ENCODE measurements at places on chromosomes 7 and 10.
A peak's percentile ranks its signal among the peaks of the same experiment; 100 is the strongest.

DNA sequence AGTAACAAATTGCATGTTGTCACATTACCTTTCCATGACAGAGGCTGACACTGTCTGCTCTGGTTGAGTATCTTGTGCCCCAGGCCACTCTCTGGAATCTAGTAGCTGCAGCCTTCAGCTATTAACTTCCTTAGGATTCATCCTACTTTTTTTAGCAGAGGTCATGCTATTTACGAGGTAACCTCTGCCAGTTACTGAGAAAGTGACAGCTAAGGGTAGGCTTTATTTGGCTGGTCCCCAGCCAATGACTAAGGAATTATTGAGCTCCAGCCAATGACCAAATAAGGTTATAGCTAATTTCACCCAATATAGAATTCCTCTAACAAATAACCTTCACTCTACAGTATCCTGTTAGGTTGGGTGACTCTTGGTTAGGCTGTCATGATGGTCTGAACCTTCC, 1361.7 kb downstream of the XPNPEP1 start:
- H3K27me3 ChIP-seq = no peaks in the 10 kb centered on the region
- H3K4me1 ChIP-seq = no peaks in the 10 kb centered on the region
- H3K4me3 ChIP-seq = no peak overlapping the region
- no peaks in the 10 kb centered on the region for H3K36me3 ChIP-seq

DNA sequence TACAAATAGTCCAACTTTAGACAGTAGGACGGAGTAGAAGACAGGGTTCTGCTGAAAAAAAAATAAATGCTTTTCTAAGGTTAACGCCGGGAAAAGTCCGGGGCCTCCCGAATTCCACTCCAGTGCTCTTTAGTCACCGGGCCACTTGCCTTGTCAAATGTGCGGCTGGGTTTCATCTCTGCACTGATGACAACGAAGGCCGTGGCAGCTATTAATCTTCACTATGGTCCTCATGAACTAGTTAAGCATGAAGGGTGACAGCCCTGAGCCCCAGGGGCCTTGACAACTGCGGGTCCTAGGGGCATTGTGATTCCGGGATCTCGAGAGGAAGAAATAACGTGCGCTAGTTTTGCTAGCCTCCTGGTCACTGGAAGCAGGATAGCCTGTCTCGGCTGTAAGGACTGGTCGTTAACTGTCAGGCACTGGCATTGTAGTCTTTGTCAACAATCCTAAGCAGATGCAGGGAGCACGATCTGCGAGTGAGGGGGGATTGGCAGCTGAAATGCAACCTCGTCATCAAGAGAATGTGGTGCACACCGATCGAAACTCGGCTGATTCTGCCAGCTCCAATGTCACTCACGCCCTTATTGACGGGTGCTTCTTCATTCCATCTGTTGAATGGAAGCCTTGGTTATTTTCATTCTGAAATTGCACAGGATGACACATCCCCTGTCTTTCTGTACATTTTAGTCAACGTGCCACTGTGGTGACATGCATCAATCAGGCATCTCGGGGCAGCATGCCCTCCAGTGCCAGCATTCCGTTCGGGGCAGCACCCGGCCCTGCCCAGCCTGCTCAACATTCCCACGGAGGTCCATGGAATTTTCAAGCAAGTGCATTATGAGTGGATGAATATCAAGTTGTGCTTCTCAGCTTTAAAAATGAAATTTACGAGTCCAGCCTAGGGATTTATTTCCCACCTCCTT, 51.6 kb upstream of the MGMT start:
- no peak overlapping the region for H3K27ac ChIP-seq
- no peak overlapping the region for H3K4me3 ChIP-seq
- no peaks in the 10 kb centered on the region for H3K4me1 ChIP-seq
- DNase-seq = no peak

DNA sequence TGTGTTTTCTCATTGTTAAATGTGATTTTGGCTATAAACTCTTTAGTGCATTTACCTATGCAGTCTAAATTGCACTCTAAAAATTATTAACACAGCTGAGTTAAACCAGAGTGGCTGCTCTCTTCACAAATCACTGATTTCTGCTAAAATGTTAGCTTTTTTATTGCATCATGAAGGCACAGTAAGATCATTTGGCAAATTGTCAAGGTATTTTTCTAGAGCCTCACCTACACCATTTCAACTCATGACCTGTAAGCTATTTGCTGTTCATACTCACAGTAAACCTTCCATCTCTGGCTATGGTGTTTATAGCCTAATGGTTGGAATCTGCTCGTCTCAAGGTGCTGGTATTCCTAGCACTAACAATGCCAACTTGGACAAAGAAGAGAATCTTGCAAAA, 25.7 kb downstream of the NDUFB2 start:
- no peak overlapping the region for H3K4me3 ChIP-seq
- peaks cover 43% of the 10 kb centered on the region for H3K36me3 ChIP-seq
- DNase-seq = no peak

- peak overlapping the region; percentile 25 for H3K27ac ChIP-seq
- peak overlapping the region; percentile 68 for H3K4me3 ChIP-seq
- H3K36me3 ChIP-seq = 0 out of 2 replicates have a peak, but pooled peaks cover 3% of the 10 kb centered on the region
- H3K4me1 ChIP-seq = peaks cover 6% of the 10 kb centered on the region
- H3K27me3 ChIP-seq = no peaks in the 10 kb centered on the region
These were observed 652 bp downstream of the PCGF5 start for GRCh38 chr10:91220954-91221675.

DNA sequence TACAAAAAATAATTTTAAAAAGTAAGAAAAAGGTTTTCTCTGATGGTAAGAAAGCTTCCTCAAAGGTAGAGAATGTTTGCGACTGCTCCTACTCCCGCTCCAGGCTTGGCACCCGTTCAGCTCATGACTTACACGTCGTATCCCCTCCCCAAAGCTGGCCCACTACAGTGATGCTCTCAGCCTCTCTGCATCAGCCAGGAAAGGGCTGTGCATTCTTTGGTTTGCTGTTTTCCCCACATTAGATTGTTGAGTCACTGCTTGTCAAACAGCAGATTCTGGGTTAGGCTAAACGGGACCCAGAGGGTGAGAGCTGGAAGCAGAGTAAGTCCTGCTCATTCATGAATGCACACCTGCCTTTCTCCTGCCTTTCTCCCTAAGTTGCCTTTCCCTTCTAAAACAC, 54.7 kb upstream of the NMT2 start:
- no peaks in the 10 kb centered on the region for H3K27me3 ChIP-seq
- no peak overlapping the region for H3K4me3 ChIP-seq

DNA sequence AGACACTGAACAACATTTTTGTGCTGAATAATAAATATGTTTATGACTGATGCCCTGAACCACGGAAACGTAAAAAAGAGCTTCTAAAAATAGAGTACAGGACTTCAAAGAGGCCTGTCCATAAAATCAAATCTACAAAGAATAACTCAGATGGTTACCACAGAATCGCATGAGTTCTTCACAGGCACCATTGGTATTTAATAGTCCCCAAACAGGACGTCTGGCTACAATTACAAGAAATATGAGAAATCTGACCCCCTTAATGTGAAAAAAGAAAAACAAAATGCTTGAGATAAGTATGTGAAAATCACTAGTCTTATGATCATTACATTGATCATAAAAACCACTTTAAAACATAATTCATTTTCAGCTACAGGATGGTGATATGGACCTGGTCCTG, 20.8 kb downstream of the CYTH3 start:
- no peaks in the 10 kb centered on the region for H3K27me3 ChIP-seq
- DNase-seq = no peak
- peaks cover 12% of the 10 kb centered on the region for H3K4me1 ChIP-seq
- peak overlapping the region; percentile 99 for H3K27ac ChIP-seq

DNA sequence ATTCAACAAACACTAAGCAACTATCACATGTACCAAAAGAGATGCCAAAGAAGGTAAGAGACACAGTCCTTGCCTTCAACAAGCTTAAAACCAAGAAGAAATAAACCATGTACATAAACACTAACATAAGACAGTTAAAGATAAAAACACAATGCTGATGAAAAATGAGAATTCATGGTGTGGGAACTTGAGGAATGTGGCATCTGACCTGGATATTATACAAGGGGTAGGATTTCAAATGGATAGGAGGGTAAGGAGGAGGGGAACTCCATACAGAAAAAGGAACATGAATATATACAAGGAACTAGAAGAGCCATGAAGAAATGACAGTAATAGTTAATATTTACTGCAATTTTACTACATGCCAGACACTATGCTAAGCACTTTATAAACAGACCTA, 11.0 kb downstream of the HIBADH start:
- no peak for DNase-seq
- H3K27me3 ChIP-seq = no peaks in the 10 kb centered on the region
- H3K4me3 ChIP-seq = no peak overlapping the region

GRCh38 chr7:28062197-28062991, 118.2 kb downstream of the JAZF1 start:
- no peaks in the 10 kb centered on the region for H3K27me3 ChIP-seq
- no peak overlapping the region for H3K27ac ChIP-seq
- no peak overlapping the region for H3K4me3 ChIP-seq
- peaks cover 8% of the 10 kb centered on the region for H3K4me1 ChIP-seq
- no peaks in the 10 kb centered on the region for H3K36me3 ChIP-seq

DNA sequence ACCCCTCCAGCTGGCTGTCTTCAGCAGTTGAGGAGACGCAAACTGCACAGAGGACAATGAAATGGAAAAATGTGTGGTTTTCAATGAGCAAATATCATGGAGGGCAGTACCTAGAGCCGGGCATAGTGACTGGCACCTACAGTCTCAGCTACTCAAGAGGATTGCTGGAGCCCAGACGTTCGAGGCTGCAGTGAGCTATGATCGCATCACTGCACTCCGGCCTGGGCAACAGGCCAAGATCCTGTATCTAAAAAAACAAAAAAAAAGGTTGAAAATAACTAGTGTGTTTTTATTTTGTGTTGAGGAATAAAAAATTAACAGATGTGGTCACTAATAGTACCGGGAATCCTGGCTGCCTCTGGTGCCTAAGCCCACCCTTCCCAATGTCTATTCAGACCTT, 345.5 kb downstream of the GALNT17 start:
- no peak overlapping the region for H3K27ac ChIP-seq
- DNase-seq = no peak
- H3K27me3 ChIP-seq = no peaks in the 10 kb centered on the region
- no peak overlapping the region for H3K4me3 ChIP-seq
- H3K36me3 ChIP-seq = no peaks in the 10 kb centered on the region

DNA sequence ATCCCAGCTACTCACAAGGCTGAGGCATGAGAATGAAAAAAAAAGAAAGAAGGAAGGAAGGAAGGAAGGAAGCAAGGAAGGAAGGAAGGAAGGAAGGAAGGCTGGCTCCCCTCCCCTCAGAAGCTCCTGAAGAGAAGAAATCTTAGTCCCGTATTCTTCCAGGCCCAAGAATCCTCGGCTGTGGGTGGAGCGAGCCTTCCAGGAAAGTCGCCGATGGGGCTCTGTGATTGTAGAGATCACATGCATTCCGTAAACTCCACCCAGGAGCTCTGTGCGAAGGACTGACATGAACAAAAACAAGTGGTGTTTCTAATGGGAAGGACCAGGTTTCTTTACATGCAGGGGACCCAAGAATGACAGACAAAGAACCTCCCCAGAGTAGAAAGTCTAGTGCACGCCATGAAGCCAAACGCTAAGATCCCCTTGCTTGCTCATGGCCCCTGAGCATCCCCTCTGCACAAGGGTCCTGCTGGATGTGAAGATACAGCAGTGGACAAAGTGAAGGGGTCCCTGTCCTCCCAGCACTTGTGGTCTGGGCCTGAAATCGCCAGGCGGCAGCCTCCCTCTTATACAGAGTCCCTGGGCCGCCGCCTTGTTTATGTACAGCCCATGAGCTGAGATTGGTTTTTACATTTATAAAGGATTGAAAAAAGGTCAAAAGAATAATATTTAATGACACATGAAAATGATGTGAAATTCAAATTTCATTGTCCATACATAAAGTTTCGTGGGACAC, 25.2 kb downstream of the CNPY1 start:
- DNase-seq = no peak
- no peak overlapping the region for H3K4me3 ChIP-seq
- H3K4me1 ChIP-seq = no peaks in the 10 kb centered on the region
- no peaks in the 10 kb centered on the region for H3K36me3 ChIP-seq

DNA sequence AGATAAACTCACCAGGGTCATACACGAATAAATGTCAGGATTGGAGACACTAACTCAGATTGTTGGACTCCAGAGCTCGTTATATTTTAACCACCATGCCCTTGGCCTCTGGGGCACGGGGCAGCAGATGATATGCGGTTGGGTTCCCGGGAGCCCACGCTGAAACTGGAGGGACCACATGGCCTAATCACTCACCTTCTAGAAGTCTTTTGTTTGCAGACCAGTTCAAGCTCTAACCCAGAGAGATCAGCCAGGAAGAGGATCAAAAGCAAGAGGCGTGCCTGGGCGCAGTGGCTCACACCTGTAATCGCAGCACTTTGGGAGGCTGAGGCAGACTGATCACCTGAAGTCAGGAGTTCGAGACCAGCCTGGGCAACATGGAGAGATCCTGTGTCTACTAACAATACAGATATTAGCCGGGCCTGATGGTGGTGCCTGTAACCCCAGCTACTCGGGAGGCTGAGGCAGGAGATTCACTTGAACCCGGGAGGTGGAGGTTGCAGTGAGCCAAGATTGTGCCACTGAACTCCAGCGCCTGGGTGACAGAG, 42.6 kb upstream of the ECHDC3 start:
- H3K27ac ChIP-seq = no peak overlapping the region
- no peak overlapping the region for H3K4me3 ChIP-seq
- H3K27me3 ChIP-seq = no peaks in the 10 kb centered on the region
- DNase-seq = no peak
- H3K4me1 ChIP-seq = no peaks in the 10 kb centered on the region

DNA sequence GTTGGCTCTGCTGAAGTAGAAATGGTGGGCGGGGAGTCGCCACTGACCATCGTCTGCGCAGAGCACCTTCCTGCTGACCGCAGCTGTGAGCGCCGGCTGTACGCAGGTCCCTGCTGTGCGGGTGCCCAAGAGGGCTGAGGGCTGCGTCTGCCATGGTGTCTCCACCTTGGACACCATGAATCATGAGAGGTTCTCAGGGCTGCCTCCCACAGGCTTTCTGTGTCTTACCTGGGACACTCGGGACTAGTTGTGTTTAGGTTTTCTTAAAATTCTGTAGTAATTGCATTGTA, 44.9 kb upstream of the PRKAR1B start:
- DNase-seq = no peak
- no peak overlapping the region for H3K27ac ChIP-seq
- H3K4me1 ChIP-seq = peaks cover 27% of the 10 kb centered on the region
- H3K4me3 ChIP-seq = no peak overlapping the region

DNA sequence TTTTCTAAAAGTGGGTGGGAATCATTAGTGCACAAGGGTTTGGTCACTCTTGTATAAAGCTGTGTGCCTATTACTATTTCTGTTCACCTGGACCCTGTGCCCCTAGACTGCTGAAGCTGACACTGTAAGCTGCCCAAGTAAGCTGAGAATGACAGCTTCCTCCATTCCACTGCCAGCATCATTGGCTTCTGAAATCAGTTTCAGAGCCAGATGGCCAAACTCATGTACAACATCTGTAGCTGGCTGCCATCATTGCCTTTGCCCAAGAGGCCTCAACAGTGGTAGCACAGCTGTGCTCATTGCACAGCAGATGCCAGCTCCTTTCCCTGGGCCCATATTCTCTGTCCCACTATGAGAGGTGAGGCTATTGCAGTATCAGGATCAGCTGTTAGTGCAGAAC, 165.7 kb downstream of the CPEB3 start:
- no peak overlapping the region for H3K27ac ChIP-seq
- peaks cover 5% of the 10 kb centered on the region for H3K4me1 ChIP-seq
- no peak overlapping the region for H3K4me3 ChIP-seq

GRCh38 chr10:10294881-10295529, 722.7 kb upstream of the CELF2 start:
- DNase-seq = no peak
- H3K4me3 ChIP-seq = no peak overlapping the region
- H3K27ac ChIP-seq = no peak overlapping the region
- H3K4me1 ChIP-seq = no peaks in the 10 kb centered on the region
- H3K27me3 ChIP-seq = no peaks in the 10 kb centered on the region
- H3K36me3 ChIP-seq = no peaks in the 10 kb centered on the region

- H3K27me3 ChIP-seq = no peaks in the 10 kb centered on the region
- H3K4me1 ChIP-seq = peaks cover 5% of the 10 kb centered on the region
- H3K4me3 ChIP-seq = no peak overlapping the region
- H3K27ac ChIP-seq = no peak overlapping the region
- DNase-seq = no peak
These were observed 562.7 kb downstream of the PTPRN2 start for GRCh38 chr7:158024881-158025280.
